Stimulated activated CD4-positive, alpha-beta T cell treated with anti-CD3 and anti-CD28 coated beads, TNF-alpha, amount 100 ng/mL, for 48 hours (primary cell): ENCODE measurements at places on chromosomes 1 and 21.
A peak's percentile ranks its signal among the peaks of the same experiment; 100 is the strongest.

- DNase-seq: no peak
These were observed 975.7 kb upstream of the PRMT6 start for GRCh38 chr1:106080608-106081325.

DNA sequence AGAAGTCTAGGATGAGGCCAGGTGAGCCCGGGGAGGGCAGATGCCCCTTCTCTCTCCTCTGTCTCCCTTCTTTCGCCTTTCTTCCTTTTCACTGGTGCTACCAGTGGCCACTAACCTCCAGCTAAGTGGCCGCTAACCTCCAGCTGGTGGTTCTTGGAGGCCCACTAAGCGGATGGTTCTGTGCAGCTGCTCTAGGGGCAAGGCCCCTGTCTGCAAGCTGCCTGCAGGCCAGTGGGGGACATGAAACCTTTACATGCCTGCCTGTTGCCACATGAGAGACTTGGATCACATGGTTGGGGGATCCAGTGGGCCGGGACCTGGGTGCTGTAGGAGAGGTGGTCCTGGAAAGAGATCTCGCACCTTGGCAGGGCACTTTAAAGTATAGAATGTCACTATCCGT lies 17.7 kb downstream of the IKBKE start:
- no peak for DNase-seq

- no peak for DNase-seq
These were observed 144.0 kb downstream of the MAGI3 start for GRCh38 chr1:113534130-113534817.

DNA sequence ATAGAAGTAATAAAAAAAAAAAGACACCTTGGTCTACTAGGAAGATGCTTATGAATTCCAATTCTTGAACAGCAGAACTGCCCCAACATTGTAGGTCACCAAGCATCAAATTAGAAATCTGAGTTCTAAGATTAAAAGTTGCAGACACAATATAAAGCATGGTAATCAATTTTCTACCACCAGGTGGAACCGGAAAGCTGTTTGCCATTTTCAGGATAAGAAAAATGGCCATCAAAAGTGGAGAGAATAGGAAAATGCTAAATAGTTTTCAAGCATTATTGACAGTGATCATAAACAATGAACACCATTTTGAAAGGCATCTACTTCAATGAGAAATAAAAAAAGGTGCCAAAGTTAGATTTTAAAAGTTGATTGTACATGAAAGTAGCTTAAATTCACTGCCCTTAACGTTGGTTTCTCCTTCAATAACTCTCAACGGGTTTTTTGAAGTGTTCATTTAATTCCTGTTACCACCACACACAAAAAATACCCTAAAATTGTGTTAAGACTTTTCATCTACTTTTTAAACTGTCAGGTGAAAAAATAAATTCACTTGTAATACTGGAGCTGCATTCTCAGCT lies 252.9 kb downstream of the KCNT2 start:
- no peak for DNase-seq

DNA sequence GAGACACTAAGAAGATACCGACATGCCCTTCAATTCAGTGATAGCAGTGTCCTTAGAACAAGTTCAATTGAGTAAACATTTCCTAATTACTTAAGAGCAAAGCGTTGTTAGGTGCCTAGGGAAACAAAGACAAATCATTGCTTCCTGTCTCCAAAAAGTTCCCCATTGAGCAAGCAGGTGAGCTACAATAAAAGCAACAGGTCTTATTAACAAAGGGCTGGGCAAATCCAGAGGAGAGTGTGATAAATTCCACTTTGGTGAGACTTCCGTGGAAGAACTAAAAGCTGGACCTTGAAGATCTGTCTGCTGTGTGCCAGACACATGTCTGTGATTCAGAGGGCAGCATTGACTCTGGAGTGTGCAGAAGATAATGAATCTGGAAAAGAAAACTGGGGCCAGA lies 1.9 kb upstream of the TUT4 start:
- no peak for DNase-seq

GRCh38 chr1:16109571-16109970 lies 36.1 kb upstream of the FAM131C start:
- DNase-seq: no peak

- no peak for DNase-seq
These were observed 19.1 kb downstream of the SMIM12 start for GRCh38 chr1:34840426-34840825.

- no peak for DNase-seq
These were observed 70.3 kb downstream of the SERINC2 start for GRCh38 chr1:31483012-31483946.

DNA sequence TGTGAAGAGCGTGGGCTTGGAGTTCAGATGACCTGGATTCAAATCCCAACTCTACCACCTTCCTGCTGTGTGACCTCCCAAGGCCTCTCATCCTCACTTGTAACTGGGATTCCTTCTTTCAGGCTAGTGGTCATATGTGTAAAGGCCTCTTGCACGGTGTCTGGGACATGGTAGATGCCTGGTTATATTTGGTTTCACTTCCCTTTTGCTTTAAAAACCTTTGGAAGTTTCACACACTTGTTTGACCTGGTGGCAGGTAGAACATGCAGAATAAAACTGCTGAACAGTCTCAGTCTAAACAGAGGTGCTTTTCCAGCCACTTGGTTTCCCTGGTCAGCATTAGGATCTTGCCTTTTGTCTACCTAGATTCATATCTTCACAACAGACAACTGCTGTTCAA lies 37.0 kb upstream of the RCAN3 start:
- no peak for DNase-seq

- peak; percentile 37 for DNase-seq
These were observed 18.4 kb upstream of the CDCA8 start for GRCh38 chr1:37673920-37674319.

DNA sequence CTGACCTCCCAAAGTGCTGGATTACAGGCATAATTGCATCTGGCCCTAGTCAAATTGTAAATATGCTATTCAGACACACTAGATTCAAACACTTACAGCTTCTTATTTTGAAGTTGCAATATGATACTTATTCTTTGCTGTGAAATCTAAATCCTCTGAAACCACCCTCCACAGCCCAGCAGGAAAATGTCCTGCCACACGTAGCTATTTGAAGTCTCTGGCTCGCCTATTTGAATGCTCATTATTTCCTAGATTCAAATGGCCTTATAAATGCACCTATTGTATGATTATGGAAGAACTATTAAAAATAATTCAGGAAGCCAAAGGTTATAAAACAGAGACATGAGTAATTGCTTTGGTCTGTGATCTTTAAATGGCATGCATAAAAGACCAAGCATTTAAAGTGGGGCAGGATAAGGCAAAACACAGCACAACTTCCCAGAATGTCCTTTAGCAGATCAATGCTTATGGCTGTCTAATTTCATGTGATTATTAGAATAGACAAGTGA lies 26.6 kb upstream of the FBXO28 start:
- DNase-seq: no peak

- DNase-seq: no peak
These were observed 20.7 kb upstream of the ABCB10 start for GRCh38 chr1:229579059-229579673.
